ENCODE measurements at places on chromosomes 3 and 15.

GRCh38 chr3:151660885-151661284, 72.8 kb upstream of the AADACL2 start:
- H3K4me3 ChIP-seq, result no peak overlapping the region
- H3K4me1 ChIP-seq, result no peaks in the 10 kb centered on the region
- H3K27ac ChIP-seq, result no peak overlapping the region

DNA sequence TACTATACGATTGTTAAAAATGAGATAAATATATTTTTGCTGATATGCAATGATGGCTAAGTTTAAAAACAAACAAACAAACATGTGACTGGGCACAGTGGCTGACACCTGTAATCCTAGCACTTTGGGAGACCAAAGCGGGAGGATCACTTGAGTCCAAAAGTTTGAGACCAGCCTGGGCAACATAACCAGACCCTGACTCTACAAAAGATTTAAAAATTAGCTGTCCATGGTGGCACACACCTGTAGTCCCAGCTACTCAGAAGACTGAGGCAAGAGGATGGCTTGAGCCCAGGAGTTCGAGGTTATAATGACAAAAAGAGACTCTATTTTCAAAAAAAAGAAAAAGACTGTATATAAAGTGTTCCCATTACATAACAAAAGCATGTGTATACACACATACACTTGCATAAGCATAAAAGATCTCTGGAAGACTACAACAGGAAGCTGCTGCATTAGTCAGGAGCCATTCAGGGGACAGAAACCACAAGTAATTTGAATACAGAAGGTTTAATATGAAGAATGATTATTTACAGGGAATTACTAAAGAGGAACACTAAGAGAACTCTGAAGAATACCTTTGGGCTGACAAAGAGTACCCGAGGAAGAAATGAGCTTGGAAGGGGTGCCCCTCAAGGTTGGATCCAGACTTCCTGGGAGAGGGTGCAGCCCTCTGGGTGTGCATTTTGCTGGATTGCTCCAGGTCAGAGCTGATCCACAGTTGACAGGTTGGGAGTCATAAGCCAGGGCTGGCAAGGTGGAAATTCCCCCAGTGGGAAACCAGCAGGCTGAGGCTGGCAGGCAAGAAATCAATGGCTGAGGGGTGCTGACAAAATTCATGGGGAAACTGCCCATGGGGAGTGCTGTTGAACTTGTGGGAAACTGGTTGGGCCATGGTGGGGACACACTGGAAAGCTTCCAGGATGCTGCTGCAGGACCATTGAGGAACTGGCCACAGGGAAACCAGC, 9.3 kb upstream of the TM4SF18 start:
- peak; percentile 75 for DNase-seq
- H3K36me3 ChIP-seq, result no peaks in the 10 kb centered on the region
- H3K4me3 ChIP-seq, result no peak overlapping the region
- peak overlapping the region; percentile 24 for H3K27ac ChIP-seq
- H3K27me3 ChIP-seq, result no peaks in the 10 kb centered on the region

- DNase-seq, result no peak
- no peaks in the 10 kb centered on the region for H3K27me3 ChIP-seq
- H3K4me1 ChIP-seq, result peaks cover 19% of the 10 kb centered on the region
Measured at GRCh38 chr3:45442679-45443253, 54.4 kb downstream of the LARS2 start.

GRCh38 chr15:25739687-25740121, 123.4 kb downstream of the ATP10A start:
- peak; percentile 83 for DNase-seq
- no peaks in the 10 kb centered on the region for H3K27me3 ChIP-seq
- H3K4me3 ChIP-seq, result no peak overlapping the region
- peaks cover 20% of the 10 kb centered on the region for H3K4me1 ChIP-seq

DNA sequence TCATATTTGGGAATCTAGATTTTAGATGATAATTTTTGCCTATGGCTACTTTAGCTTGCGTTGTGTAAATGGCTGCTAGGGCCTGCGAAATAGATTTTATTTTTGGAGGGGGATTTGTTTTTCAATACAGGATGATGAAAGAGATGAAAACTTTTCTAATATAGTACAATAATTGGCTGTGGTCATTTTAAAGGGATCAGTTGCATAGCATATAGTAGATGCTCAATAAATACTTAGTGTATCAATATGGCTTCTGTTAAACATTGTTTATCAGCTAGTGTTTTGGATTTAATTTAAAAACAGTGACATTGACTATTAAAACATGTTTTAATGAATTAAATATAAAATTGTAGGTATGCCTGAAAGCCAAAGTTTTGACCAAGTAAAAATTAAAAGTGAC, 6.9 kb upstream of the CHD2 start:
- DNase-seq, result no peak
- no peaks in the 10 kb centered on the region for H3K27me3 ChIP-seq
- peaks cover 1% of the 10 kb centered on the region for H3K4me1 ChIP-seq
- H3K27ac ChIP-seq, result no peak overlapping the region

Data from osteoblast (primary cell).